ENCODE measurements at places on chromosomes 2 and 18. TPM values are rescaled to one million over a fixed set of nuclear protein-coding genes. Genes with fewer than 3 reads are reported as not detected.

Gene TCF7L1
- 8.4 TPM for total RNA-seq

Gene GCG
- not detected for total RNA-seq

Gene IL36G
- not detected for total RNA-seq

Gene ARHGAP25
- 4.8 TPM for total RNA-seq

Gene XRCC5
- 141 TPM for total RNA-seq

Gene ANKRD30B
- 3.6 TPM for total RNA-seq

Gene NTSR2
- 0.87 TPM for total RNA-seq

Gene RFX8
- 1.4 TPM for total RNA-seq

Gene PLEK
- total RNA-seq, result 9.8 TPM

Gene TBR1
- total RNA-seq, result not detected

Data from tibial nerve (tissue), 4 donors.